ENCODE measurements at places on chromosomes 4 and X.

GRCh38 chr4:3199653-3200422 is 49.1 kb upstream of the MSANTD1 start:
- DNase-seq: no peak

- DNase-seq: no peak
Observed at GRCh38 chr4:26475716-26476115, 14.6 kb downstream of the CCKAR start.

GRCh38 chrX:42955349-42955748 is 177.4 kb upstream of the PPP1R2C start:
- no peak for DNase-seq

GRCh38 chr4:10006601-10007435 is 14.5 kb downstream of the SLC2A9 start:
- no peak for DNase-seq

DNA sequence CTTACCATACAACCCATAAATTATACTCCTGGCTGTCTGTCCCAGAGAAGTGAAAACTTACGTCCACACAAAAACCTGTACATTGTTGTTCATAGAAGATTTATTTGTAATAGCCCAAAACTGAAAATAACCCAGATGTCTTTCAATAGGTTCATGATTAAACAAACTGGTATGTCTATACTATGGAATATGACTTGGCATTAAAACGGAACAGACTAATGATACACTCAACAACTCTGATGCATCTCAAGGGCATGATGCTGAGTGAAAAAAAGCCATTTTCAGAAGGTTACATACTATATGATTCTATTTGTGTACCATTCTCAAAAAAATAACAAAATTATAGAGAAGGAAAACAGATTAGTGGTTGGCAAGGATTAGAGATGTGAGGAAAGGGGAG is 11.6 kb upstream of the MND1 start:
- no peak for DNase-seq

DNA sequence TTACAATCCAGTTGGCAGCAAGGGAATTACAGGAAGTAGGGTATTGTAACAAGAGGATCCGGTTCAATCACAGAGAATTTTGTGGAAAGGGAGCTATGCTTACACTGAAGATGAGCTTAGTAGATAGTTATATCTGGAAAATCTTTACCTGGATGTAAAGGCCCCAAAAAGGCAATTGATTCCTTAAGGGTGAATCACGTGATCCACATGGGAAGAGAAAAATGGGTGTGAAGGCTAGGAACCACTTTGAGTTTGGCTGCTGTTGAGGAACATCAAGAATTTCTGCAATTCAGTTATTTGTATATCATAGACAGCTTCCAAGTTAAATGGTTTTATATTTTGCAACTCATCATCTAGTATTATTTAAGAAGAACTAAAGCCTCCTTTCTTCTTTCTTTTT is 194.0 kb upstream of the ARHGAP24 start:
- DNase-seq: no peak

DNA sequence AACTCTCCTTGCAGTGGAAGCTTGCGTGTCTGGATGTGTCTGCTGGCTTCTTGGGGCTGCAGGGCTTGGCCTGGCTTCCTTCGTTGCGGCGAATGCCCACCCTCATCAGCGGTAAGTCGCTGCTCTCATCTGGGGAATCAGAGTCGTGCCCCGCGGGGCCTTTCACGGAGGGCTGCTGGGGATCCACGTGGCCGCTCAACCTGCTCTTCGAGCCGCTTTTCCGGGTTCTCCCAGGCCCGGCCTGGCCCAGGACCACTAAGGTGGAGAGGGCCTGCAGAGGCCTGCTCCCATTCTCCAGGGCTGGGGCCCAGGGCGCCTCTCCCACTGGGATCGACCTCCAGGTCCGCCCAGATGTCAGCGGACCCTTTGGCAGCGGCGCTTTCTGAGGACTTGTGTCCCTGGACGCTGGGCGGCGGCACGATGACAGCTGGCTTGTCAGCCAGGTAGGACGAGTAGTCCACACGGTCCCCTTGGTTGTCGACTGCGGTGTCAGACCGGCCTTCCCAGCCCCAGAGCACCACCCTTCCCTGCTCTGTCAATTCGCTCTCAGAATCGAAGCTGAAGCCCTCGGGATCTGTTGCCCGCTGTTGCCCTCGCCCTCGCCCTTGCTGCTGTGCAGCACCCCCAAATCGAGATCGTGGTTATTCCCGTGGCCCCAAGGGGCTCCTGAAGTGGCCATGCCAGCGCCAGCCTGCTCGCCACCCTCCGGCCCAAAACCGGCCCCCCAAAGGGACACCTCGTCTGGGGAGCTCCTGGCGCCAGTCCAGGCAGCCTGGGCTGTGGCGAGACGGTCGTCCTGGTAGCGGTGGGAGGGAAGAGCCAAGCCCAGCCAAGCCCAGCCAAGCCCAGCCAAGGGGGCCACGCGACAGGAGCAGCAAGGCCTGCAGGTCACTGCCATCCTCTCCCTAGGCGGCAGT is 37.8 kb upstream of the NHSL2 start:
- no peak for DNase-seq

GRCh38 chr4:69054578-69055200 is 41.6 kb upstream of the UGT2B7 start:
- no peak for DNase-seq

- DNase-seq: no peak
Observed at GRCh38 chr4:4428966-4429875, 42.3 kb downstream of the NSG1 start.

DNA sequence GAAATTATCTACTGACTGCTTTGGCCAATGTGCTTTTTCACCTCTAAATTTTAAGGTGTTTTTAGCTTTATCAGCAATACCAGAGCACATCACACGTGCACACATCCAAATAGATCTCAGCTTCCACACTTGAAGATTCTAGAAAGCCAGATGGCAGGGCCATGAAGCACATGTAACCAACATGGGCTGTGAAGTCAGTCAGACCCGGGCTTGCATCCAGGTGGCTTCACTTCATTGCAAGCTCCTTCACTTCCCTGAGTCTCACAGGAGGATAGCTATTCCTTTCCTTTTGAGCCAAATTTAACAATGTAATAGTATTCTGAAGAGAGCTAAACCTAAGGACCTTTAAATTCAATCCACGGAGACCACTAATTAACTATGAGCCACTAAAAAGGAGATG is 86.5 kb downstream of the SH3RF1 start:
- no peak for DNase-seq

DNA sequence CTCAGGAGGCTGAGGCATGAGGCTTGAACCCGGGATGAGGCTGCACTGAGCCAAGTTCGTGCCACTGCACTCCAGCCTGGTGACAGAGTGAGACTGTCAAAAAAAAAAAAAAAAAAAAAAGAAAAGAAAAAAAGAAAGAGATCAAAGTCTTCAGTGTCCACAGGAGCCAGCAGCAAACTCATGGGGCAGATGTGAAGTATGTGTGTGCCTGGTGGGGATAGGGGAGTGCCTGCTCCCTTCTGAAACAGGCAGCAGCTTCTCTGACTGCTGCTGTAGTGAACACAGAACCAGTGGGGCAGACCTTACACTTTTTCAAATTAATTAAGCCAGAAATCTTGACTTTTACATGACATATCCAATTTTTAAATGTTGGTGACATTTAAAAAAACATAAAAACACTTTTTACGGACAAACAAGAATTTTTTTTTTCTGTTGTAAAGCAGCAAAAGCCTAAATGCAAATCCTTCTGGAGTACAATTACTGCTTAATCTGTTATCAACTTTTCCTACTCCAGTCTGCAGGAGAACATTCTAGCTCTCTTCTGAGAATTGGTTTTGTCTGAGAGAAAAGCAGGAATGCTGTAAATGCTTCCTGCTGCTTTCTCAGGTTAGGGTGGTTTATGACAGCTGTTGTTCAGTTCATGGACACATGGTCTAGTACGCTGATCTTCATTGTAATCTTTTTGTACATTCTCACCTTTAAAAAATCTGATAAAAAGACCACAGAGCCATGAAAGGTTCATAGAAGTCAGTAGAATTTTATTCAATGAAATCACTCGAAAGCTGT is 311.1 kb downstream of the CAMK2D start:
- DNase-seq: no peak

- DNase-seq: no peak
Observed at GRCh38 chr4:81632581-81633299, 161.0 kb upstream of the RASGEF1B start.

DNA sequence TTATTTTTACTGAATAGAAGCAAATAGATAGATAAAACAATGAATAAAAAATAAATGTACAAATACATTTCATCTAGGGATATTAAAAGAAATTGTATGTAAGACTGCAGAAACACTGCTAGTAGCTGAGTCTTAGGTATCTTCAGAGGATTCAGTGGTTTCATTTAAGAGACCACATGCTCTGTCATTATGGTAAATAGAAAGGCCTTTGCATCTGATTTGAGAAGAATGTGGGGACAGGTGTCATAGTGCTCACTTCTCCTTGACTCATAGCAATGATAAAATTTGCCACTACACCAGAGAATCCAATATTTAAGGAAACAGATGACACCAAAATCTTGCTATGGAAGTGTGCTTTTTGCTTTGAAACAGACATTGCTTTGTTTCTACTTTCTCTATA is 59.8 kb upstream of the PPP1R2C start:
- DNase-seq: no peak

DNA sequence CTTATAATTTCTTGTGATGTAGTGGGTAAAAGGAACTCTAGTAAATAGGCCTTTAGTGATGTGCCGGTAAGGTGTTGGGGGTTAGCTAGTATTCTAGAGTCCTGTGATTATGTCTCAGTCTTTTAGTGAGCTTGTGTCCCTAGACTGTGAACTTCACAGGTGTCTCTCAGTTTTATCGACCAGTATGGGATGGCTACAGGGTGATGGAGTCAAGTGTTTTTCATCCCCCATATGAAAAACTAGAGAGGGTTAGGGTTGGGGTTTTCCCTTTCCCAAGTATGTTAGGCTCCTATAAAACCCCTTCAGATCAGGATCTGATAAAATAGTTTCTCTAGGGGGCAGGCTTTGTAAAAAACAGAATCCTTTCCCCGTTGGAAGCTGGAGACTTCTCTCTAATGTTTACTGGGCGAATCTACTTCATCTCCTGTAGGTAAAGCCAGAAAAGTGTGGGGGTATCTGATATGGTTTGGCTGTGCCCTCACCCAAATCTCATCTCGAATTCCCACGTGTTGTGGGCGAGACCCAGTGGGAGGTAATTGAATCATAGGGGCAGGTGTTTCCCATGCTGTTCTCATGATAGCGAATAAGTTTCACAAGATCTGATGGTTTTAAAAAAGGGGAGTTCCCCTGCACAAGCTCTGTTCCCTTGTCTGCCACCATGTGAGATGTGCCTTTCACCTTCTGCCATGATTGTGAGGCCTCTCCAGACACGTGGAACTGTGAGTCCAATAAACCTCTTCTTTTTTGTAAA is 120.8 kb downstream of the DTHD1 start:
- DNase-seq: no peak

DNA sequence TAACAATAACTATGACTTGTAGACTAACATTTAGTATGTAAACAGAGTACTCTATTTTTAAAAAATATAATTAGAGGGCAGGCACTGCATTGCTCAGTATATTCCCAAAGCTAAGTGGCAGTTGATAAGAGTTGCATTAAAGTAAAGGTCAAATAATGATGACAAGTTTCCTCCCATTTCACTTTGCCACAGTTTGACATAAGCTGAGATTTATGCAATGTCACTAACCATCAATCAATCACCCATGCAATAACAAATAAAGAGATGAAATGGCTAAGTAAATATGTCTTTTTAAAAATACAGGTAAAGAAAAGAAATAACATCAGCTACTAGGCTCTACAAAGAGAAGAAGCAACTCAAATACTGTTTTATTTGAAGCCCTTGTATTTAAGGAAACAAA is 673.4 kb downstream of the PCDH18 start:
- DNase-seq: no peak

GRCh38 chr4:183008492-183008891 is 90.6 kb upstream of the WWC2 start:
- DNase-seq: no peak

DNA sequence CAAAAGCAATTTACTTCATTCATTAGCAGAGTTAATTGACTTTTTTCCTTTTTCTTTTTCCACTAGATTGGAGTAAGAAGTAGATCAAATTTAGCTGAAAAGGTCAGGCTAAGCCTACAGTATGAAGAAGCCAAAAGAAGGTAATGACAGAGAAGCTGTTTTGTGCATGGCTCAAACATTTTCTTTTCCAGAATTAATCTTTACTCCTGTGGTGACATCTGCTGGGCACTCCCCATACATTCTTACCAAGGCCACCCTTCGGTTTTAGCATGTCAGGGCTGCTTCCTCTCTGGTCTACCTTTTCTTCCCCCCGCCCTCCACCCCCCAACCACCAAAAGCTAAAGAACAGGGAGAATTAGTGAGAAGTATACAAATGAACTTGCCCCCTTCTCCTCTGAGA is 70.2 kb downstream of the CLDN22 start:
- peak; percentile 6 for DNase-seq

GRCh38 chr4:16140879-16141249 is 57.0 kb upstream of the PROM1 start:
- no peak for DNase-seq

GRCh38 chr4:184757810-184758209 is 23.9 kb upstream of the CENPU start:
- no peak for DNase-seq

GRCh38 chrX:68929332-68930150 is 100.7 kb downstream of the EFNB1 start:
- DNase-seq: no peak

GRCh38 chr4:92307181-92307580 is 3.4 kb downstream of the GRID2 start:
- no peak for DNase-seq

DNA sequence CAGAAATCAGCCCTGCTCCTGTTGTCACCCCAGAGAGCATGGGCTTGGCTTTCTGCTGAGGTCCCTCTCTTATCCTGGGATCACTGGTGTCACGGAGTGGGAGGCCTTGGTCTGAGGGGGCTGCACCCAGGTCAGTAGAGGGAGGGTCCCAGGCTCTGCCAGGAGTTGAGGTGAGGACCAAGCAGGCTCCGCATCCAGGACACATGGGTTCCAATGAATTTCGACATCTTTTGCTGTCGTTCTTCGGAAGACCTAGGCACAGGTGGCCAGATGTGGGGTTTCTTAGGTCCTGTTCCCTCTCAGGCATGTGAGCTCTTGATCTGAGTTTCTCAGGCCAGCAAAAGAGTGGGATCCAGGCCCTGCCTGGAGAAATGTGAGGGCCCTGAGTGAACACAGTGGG is 10.0 kb downstream of the MAGEA4 start:
- no peak for DNase-seq

DNA sequence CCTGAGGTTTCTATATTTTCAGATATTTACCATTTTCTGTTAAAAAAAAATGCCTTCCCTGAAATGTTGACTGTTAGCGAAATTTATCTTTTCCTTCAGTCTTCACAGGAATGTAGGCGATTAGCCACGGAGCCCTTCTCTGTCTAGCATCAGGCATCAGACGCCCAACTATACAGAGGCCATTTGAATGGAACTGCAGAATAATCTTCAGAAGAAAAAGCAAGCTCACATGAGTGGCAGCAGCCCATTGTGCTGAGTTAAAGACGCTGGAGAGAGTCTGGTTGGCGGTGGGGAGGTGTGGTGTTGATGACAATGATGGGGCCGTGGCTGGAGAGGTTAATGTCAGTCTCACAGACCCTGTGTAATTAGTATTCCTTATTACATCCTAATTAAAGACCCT is 196.8 kb upstream of the LEF1 start:
- no peak for DNase-seq
